ENCODE measurements at places on chromosomes 1 and 21.

GRCh38 chr21:38095220-38095619, 161.6 kb upstream of the KCNJ15 start:
- no peak for DNase-seq

GRCh38 chr1:62746086-62746808, 37.7 kb upstream of the ATG4C start:
- peak; percentile 45 for DNase-seq

GRCh38 chr1:1421907-1422464, 910 bp upstream of the ANKRD65 start:
- DNase-seq: no peak

DNA sequence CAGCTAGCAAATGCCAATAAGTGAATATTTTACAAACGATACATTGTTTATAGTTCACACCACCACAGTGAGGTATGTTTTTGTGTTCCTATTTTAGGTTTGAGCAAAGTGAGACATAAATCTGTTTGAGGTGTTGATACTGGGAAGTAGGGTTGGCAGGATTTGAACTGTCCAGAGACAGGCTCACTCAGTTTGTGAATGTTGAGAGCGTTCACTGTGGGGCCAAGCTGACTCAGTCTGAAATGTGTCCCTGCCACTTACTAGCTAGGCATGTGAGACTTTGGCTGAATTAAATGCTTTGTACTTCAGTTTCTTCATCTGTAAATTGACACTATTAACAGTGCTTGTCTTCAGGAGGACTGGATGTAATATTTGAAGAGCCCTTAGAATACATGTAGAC, 35.1 kb downstream of the DIRAS3 start:
- peak; percentile 9 for DNase-seq

DNA sequence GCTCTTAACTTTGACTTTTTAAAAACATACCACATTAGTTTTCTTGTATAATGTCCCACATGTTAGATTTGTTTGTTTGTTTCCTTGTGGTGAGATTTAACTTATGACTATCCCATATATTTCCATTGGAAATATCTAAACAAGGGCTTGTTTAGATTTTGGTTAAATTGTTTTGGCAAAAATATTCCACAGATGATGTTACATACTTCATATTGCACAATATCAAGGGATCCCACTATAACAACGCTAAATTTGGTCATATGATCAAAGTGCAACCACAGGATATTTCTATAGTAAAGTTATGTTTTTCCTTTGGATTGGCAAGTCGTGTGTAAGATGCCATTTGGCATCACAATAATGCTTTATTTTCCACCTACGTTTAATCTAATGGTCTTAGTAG, 396.7 kb downstream of the TGFB2 start:
- DNase-seq: no peak
